ENCODE measurements at places on chromosomes 16 and 17.

GRCh38 chr16:23195366-23195978 is 12.9 kb downstream of the SCNN1G start:
- no peak overlapping the region for H3K27ac ChIP-seq
- H3K4me1 ChIP-seq, result no peaks in the 10 kb centered on the region
- DNase-seq, result no peak
- peaks cover 14% of the 10 kb centered on the region for H3K27me3 ChIP-seq
- H3K36me3 ChIP-seq, result no peaks in the 10 kb centered on the region

DNA sequence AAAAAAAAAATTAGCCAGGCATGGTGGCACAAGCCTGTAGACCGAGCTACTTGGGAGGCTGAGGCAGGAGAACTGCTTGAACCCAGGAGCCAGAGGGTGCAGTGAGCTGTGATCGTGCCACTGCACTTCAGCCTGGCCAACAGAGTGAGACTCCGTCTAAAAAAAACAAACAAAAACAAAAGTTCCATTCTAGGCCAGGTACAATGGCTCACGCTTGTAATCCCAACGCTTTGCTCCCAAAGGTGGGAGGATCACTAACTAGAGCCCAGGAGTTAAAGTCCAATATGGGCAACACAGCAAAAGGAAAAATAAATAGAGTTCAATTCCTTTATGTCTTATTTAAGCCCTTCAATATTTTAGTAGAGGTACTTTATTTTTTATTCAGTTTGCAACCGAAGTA is 47.5 kb downstream of the CNOT1 start:
- DNase-seq, result no peak
- H3K4me1 ChIP-seq, result no peaks in the 10 kb centered on the region

GRCh38 chr17:13575922-13576419 is 25.8 kb downstream of the HS3ST3A1 start:
- DNase-seq, result no peak
- no peaks in the 10 kb centered on the region for H3K36me3 ChIP-seq
- peaks cover 8% of the 10 kb centered on the region for H3K4me1 ChIP-seq
- H3K27me3 ChIP-seq, result no peaks in the 10 kb centered on the region

DNA sequence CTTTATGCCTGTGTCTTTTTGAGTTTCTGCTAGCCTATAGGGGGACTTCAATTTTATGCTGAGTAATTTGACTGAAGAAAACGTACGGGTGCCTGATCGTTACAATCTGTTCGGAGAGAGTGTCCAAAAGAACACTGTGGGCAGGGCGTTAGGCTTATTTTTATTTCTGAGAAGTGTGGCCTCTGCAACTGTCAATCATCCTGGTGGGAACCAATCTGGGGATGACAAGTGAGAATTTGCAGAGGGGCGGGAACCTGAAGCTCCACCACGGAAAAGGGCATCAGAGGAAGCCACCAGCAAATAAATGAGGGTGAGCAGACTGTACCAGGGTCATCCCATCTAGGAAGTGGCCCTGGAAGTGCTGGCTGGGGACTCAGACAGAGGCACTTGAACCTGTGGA is 12.0 kb upstream of the CDYL2 start:
- no peaks in the 10 kb centered on the region for H3K36me3 ChIP-seq
- no peak overlapping the region for H3K27ac ChIP-seq
- peaks cover 15% of the 10 kb centered on the region for H3K27me3 ChIP-seq
- no peak for DNase-seq

DNA sequence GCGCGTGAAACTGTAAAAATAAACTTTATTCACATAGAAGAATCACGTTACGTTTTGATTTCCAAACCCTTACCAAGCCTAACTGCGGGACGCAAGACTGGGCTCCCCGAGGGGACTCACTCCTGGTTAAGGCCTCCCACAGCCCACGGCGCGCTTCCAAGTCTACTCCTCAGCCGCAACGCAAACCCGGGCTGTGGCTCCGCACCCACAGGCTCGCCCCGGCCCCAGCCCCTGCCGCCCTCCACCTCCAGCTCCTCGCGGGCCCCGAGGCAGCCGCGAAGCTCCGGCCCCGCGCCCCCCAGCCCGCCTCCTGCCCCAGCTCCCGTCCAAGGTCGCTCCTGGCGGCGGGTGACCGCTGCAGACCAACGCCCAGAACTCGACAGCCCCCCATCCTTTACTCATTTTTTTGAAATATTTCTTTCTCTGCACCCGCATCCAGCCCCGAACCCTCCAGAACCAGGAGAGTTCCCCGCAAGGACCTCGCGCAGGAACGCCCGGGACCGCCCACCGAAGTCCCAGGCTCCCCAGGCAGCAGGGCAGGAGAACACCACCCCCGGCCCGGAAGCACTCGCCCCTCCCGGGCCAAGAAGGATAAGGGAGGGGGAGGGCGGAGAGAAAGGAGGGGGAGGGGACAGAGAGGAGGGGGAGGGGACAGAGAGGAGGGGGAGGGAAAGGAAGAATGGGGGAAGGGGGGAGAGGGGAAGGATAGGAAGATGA is 912 bp downstream of the USP22 start:
- no peak for DNase-seq
- H3K27ac ChIP-seq, result peak overlapping the region; percentile 95
- H3K36me3 ChIP-seq, result peaks cover 6% of the 10 kb centered on the region
- H3K4me1 ChIP-seq, result peaks cover 51% of the 10 kb centered on the region
- H3K27me3 ChIP-seq, result no peaks in the 10 kb centered on the region
- peak overlapping the region; percentile 99 for H3K4me3 ChIP-seq

DNA sequence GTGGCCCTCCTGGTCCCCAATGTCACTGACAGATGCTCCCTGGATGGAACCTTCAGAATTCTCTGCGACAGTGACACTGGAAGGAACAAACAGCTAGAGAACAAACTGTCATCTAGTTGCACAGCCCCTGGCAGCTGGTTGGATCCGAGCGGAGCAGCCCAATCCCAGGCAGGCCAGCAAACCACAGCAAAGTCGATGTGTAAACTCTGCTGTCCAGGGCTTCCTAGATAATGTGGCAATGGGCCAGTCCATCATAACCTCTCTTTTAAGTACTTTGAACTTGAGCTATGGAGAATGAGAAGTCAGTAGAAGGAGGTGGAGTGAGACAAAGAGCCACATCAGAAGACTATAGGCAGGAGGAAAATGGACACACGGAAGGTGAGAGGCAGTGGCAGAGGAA is 323.0 kb downstream of the CBLN1 start:
- H3K4me1 ChIP-seq, result no peaks in the 10 kb centered on the region
- H3K4me3 ChIP-seq, result no peak overlapping the region
- H3K36me3 ChIP-seq, result no peaks in the 10 kb centered on the region

DNA sequence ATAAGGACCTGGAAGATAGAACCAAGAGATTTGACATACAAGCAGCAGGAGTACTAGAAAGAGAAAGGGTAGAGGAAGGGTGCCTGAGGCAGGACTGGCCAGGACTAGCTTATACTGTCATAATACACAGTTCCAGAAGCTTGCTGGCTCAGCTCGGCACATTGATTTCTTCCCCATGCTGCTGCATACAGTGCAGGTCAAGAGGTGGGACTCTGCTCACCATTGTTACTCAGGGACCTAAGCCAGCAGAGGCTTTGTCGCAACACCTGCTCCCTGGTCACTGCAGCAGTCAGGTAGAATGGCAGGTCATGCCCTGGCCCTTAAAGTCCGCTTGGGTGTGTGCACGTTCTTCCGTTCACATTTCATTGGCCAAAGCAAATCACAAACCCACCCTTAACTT is 32.8 kb downstream of the LDHD start:
- no peak overlapping the region for H3K27ac ChIP-seq
- no peak for DNase-seq
- H3K27me3 ChIP-seq, result no peaks in the 10 kb centered on the region
- H3K4me1 ChIP-seq, result peaks cover 36% of the 10 kb centered on the region
- H3K36me3 ChIP-seq, result peaks cover 2% of the 10 kb centered on the region

DNA sequence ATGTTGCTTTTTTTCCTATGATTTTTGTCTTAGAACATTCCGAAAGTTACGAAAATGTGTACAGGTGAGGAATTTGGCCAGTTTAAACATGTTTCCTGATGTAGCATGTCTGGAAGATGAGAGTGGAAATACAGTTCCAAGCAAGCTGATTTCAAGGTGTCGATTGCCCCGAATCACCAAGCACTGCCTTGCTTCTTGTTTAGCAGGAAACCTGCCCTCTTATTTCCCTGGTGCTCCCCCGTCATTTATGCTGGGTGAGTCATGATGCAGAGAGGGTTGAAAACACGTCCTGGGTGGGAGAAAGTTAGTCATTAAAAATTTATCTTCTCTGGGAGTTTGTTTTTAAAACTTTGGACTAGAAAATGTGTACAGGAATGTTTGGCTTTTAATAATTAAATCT is 608.6 kb upstream of the EEF2KMT start:
- no peak for DNase-seq
- H3K4me1 ChIP-seq, result no peaks in the 10 kb centered on the region
- H3K27ac ChIP-seq, result no peak overlapping the region
- no peaks in the 10 kb centered on the region for H3K36me3 ChIP-seq
- H3K27me3 ChIP-seq, result no peaks in the 10 kb centered on the region
- no peak overlapping the region for H3K4me3 ChIP-seq
